ENCODE measurements at places on chromosomes 7 and 10. TPM values are rescaled to one million over a fixed set of nuclear protein-coding genes. Genes with fewer than 3 reads are reported as not detected.

NUTM2D gene
- 9.0 TPM for total RNA-seq

BLOC1S2 gene
- 31.8 TPM for total RNA-seq

NFKB2 gene
- total RNA-seq: 62.7 TPM

DNA sequence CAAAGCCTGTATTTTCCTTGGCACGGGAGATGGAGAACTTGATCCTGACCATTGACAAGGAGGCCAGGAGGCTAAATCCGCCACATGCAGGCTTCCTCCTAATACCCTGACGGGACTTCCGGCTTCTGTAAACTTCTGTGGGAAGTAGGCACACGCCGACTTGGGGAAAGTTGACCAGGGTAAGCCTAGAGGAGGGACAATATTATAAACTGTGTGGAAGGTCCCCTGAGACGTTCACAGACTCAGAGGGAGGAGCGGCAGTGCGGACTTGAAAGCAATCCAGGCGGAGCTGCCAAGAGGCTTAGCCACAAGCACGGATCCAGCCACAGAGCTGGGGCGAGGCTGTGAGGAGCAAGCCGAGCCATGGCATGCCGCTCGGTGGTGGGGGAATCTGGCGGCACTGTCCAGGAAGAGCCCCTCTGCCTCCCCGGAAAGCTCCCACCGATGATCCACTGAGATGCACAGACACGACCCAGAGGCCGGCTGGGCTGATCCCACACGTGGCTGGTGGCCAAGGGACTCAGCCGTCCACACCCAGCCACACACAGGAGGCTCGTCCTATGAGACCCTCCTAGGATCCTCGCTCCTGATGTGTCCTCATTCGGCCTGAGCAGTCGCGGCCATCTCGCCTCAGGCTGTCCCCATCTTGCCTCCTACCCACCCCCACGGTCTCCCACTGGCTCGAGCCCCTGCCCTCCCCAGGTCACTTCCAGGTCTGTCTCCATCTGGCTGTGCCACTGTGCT is 40.0 kb upstream of the INSIG1 start:
- H3K4me1 ChIP-seq: peaks cover 7% of the 10 kb centered on the region
- H3K27me3 ChIP-seq: no peaks in the 10 kb centered on the region
- no peaks in the 10 kb centered on the region for H3K36me3 ChIP-seq
- peak overlapping the region; percentile 77 for H3K27ac ChIP-seq
- peak; percentile 92 for DNase-seq
- H3K4me3 ChIP-seq: no peak overlapping the region

EPO gene
- total RNA-seq: not detected

DNA sequence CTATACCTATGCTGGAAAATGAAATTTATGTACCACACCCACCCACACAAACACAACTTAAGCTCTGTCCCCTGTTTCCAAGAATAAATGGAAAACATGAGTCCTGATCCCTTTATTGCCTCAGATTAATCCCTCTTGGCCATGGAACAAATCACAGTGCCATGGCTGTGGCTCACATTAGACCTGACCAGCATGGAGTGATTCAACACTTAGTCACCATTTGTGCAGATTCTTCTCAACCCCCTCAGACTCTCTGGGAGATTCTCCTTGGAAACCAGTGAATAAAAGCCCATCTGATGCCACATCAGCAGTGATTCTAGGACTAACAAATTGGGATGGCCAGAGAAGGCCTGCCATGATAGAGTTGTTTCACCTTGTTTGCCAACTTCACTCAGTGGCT is 204.4 kb upstream of the TMEM72 start:
- H3K27me3 ChIP-seq: no peaks in the 10 kb centered on the region
- H3K27ac ChIP-seq: no peak overlapping the region
- no peaks in the 10 kb centered on the region for H3K4me1 ChIP-seq
- H3K4me3 ChIP-seq: no peak overlapping the region
- DNase-seq: no peak

- DNase-seq: peak; percentile 29
- H3K4me3 ChIP-seq: no peak overlapping the region
- H3K27ac ChIP-seq: no peak overlapping the region
- H3K36me3 ChIP-seq: no peaks in the 10 kb centered on the region
Observed at GRCh38 chr10:43263551-43264343, 3.1 kb downstream of the RASGEF1A start.

DNA sequence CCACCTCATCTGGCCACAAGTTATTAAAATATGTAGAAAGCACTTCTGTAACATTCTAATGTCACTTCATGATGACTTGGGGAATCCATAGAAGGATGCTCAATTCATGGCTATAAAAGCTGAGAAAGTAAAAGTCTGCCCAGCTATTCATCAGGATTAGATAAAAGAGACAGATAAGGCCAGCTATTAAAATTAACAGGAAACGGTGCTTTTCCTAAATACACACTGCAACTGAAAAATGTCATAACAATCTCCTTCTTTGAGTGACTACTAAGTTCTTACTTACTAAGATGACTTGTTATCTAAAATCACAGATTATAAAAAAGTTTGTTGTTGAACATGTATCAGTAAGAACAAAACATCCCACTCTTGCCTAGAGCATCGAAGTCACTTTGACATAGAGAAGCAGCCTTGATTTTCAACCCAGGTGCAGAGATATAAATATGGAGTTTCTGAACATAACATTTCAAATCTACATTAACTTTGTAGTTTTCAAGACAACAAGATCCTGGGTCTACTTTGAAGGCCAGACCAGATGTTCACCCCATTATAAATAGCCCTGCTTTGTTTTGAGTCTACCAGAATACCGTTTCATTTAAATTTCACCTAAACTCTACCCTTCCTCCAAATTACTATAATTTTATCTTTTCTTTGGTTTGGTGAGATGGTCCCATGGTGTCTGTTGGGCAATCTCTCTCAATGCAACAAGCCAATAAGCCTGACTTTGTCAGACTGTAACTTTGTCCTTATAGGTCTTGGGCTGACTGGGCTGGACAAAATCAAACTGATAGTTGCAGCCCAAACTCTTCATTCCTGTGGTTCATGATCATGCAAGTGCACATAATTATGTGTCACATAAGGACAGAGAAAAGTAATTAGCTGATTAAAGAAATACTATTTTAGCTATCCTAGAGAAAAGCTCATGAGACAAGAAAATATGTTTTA is 24.0 kb downstream of the HYCC1 start:
- no peak for DNase-seq
- no peaks in the 10 kb centered on the region for H3K27me3 ChIP-seq
- H3K4me3 ChIP-seq: no peak overlapping the region
- no peaks in the 10 kb centered on the region for H3K36me3 ChIP-seq

DNA sequence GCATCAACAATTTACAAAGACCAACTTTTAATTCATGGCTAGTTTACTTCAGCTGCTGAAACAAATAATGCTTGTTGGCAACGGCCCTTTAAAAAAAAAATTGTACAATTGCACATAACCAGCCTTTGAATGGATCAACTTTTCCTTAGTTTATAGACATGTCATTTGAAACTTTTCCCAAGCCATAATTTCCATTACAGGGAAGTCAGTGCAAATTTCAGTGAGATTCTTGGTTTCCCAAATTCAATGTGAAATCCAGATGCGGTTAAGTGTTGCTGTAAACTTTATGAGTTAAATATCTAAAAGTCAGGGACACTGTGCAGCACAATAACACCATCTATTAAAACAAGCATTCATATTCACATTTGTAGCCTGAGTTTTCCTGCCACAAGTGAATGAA is 182.2 kb downstream of the JAZF1 start:
- no peak overlapping the region for H3K4me3 ChIP-seq
- H3K4me1 ChIP-seq: no peaks in the 10 kb centered on the region
- no peaks in the 10 kb centered on the region for H3K27me3 ChIP-seq
- no peaks in the 10 kb centered on the region for H3K36me3 ChIP-seq
- DNase-seq: no peak

- DNase-seq: no peak
- no peak overlapping the region for H3K27ac ChIP-seq
- peaks cover 14% of the 10 kb centered on the region for H3K36me3 ChIP-seq
- no peak overlapping the region for H3K4me3 ChIP-seq
- H3K27me3 ChIP-seq: no peaks in the 10 kb centered on the region
Observed at GRCh38 chr10:94343151-94343550, 19.6 kb downstream of the NOC3L start.

- DNase-seq: no peak
- peaks cover 5% of the 10 kb centered on the region for H3K4me1 ChIP-seq
- H3K27ac ChIP-seq: no peak overlapping the region
- no peak overlapping the region for H3K4me3 ChIP-seq
- H3K36me3 ChIP-seq: no peaks in the 10 kb centered on the region
Observed at GRCh38 chr7:917255-918117, 37.0 kb downstream of the ADAP1 start.

- H3K27ac ChIP-seq: no peak overlapping the region
- DNase-seq: no peak
- H3K27me3 ChIP-seq: no peaks in the 10 kb centered on the region
- no peaks in the 10 kb centered on the region for H3K36me3 ChIP-seq
Observed at GRCh38 chr7:132333301-132333700, 243.0 kb downstream of the PLXNA4 start.

GRCh38 chr7:102129636-102130370 is 156.9 kb upstream of the SH2B2 start:
- no peak overlapping the region for H3K27ac ChIP-seq
- no peaks in the 10 kb centered on the region for H3K27me3 ChIP-seq
- H3K4me3 ChIP-seq: peak overlapping the region; percentile 24

GRCh38 chr10:43396928-43397624 is 11.9 kb downstream of the HNRNPF start:
- peaks cover 4% of the 10 kb centered on the region for H3K36me3 ChIP-seq
- H3K27me3 ChIP-seq: no peaks in the 10 kb centered on the region
- peaks cover 13% of the 10 kb centered on the region for H3K4me1 ChIP-seq
- peak; percentile 95 for DNase-seq
- peak overlapping the region; percentile 97 for H3K27ac ChIP-seq

CAV2 gene
- total RNA-seq: 50.8 TPM

TAC1 gene
- total RNA-seq: 2.0 TPM

FAM221A gene
- 8.6 TPM for total RNA-seq

AKR1D1 gene
- total RNA-seq: not detected

- H3K27ac ChIP-seq: no peak overlapping the region
- no peaks in the 10 kb centered on the region for H3K27me3 ChIP-seq
Observed at GRCh38 chr7:78260826-78261225, 462.3 kb downstream of the PHTF2 start.

SORCS3 gene
- total RNA-seq: 1.1 TPM

DNA sequence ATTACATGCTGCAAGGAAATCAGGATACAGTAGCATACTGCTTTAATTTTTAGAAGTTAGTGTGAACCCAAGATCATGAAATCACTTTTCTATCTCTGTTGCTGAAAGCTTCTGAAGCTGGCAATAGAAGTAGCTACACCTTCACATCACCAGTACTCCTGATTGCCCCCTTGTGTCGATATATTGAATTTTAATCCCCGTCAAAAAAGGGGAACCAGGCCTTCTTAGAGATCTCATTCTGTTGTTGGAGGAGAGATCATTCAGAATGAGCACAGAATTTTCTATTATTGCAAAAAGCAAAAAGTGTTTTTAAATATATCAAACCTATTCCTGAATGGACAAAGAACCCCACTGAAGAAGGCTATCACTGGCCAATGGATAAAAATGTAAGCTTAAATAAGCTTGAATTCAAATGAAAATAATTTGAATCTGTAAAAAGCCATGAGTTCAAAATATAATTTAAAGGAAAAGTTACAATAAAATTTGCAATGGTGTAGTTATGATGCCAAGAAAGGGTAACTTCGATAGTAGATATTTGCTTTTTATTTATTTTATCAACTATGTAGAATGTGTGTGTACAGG is 39.7 kb upstream of the TEX47 start:
- DNase-seq: peak; percentile 50
- H3K4me1 ChIP-seq: no peaks in the 10 kb centered on the region
- no peak overlapping the region for H3K27ac ChIP-seq
- H3K4me3 ChIP-seq: no peak overlapping the region

DNA sequence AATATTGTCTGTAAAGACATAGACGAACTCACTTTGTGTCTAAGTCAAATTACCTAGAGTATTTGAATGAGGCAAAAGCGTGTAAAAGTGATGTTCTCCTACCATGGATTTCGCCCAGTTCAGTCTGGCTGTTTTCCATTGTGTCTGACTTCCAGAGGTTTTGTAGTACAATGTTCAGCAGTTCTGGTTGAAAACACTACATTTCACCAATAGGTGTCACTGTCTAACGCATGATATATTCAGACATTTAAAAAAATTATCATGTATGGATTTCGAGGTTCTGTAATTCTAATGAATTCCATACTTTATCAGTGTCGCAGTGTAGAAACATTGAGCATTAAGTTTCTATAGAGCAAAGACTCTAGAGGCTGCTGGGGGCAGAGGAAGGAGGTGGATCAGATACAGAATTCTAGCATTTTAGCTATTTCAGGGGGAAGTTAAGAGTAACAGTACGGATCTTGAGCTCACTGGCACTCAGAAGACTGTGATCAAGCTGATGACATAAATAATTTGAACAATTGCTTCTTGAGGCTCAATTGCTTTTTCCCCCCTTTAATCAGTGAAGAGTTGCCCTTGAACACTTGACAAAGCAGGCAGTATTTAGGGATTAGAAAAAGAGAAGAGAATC is 196.9 kb upstream of the RHOBTB1 start:
- no peaks in the 10 kb centered on the region for H3K27me3 ChIP-seq
- DNase-seq: peak; percentile 78
- H3K4me3 ChIP-seq: peak overlapping the region; percentile 10
- H3K4me1 ChIP-seq: no peaks in the 10 kb centered on the region

- no peaks in the 10 kb centered on the region for H3K27me3 ChIP-seq
- no peak overlapping the region for H3K4me3 ChIP-seq
Observed at GRCh38 chr10:7085913-7086589, 324.8 kb downstream of the SFMBT2 start.

ARHGAP21 gene
- 74.3 TPM for total RNA-seq

OR6V1 gene
- not detected for total RNA-seq

HOXA1 gene
- 2.4 TPM for total RNA-seq

GRCh38 chr10:69953851-69954250 is 98.8 kb upstream of the MACROH2A2 start:
- no peak overlapping the region for H3K27ac ChIP-seq
- H3K36me3 ChIP-seq: no peaks in the 10 kb centered on the region
- H3K4me3 ChIP-seq: no peak overlapping the region
- H3K4me1 ChIP-seq: no peaks in the 10 kb centered on the region
- no peak for DNase-seq

- H3K27me3 ChIP-seq: no peaks in the 10 kb centered on the region
- no peak overlapping the region for H3K27ac ChIP-seq
- H3K4me1 ChIP-seq: peaks cover 19% of the 10 kb centered on the region
- no peak overlapping the region for H3K4me3 ChIP-seq
- peak; percentile 19 for DNase-seq
Observed at GRCh38 chr10:92103376-92104090, 180.0 kb downstream of the BTAF1 start.

- DNase-seq: no peak
- no peaks in the 10 kb centered on the region for H3K4me1 ChIP-seq
- no peak overlapping the region for H3K27ac ChIP-seq
- H3K36me3 ChIP-seq: no peaks in the 10 kb centered on the region
- H3K27me3 ChIP-seq: no peaks in the 10 kb centered on the region
Observed at GRCh38 chr7:30462179-30462578, 16.4 kb downstream of the NOD1 start.
